Endothelial cell of umbilical vein (primary cell): ENCODE measurements at places on chromosomes 2 and 18. TPM values are rescaled to one million over a fixed set of nuclear protein-coding genes. Genes with fewer than 3 reads are reported as not detected.

The VIL1 gene
- polyA plus RNA-seq, result not detected in 2 replicates

The SIX3 gene
- polyA plus RNA-seq, result not detected in 2 replicates

The FLACC1 gene
- polyA plus RNA-seq, result 0.11 and 0.14 TPM in 2 replicates

The SOS1 gene
- polyA plus RNA-seq, result 22.2 and 27.6 TPM in 2 replicates

The IGFBP2 gene
- 261 and 387 TPM in 2 replicates for polyA plus RNA-seq

The AFF3 gene
- 0.03 and 0.06 TPM in 2 replicates for polyA plus RNA-seq

DNA sequence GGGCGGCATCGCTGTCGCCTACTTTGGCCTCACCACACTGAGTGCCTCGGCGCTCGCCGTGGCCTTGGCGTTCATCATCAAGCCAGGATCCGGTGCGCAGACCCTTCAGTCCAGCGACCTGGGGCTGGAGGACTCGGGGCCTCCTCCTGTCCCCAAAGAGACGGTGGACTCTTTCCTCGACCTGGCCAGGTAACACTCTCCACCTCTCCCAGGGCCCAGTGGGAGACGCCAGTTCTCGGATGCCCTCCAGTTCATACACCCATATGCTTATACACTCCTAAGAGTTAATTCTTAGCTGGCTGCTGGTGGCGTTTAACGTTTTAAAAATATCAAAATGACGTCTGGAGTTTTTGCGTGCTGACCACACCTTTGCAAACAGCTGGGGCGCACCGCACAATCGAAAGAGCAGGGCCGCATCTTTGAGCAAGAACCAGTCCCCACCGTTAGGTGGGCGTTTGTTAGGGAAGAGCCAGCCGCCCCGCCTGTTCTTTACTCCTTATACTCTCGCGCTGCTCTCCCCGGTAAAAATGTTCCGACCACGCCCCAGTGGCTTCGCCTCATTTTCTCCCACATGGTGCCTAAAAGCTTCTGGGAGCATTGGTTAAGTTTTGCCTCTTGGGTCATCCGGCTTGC is 899 bp downstream of the SLC1A4 start:
- peak; percentile 16 for DNase-seq

GRCh38 chr2:8412082-8412481 is 269.8 kb upstream of the ID2 start:
- no peak for DNase-seq

DNA sequence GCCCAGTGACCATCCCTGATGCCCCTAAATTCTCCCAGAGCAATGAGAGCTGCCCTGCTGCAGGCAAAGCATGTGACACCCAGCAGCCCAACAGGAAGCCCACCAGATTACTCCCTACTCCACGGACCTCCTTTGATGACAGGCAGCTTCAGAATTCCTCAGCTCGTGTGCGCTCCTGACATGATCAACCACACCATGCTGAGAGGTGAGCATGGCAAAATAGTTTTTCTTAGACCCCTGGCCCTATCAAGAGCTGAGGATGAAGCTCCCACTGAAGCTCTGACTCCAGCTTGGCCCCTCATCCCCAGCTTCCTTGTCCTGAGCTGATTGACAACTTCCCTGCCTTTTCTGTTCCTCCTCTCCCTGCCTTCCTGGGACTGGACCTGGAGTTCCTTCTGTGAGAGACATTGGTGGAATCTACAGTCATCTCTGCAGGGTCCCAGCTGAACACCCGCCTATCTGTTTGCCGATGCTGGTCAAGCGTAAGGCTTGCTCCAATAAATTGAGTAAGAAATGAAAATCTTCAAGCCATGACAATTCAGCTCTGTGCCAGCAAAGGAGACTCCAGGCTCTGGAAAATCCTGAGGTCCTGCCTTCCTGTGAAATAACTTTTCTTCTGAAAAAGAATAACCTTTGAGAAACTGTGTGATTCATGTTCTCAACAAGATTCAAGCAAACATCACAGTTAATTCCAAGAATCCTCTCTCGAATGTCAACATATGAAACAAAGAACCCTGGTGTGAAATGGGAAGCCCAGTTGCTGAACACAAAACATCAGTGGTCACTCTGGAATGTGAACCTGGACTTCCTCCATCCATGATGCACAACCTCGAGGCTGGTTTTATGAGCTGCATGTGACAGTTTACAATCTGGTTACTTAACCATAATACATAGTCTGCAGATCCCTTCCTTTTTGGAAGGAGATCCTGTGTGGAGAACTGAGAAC is 201.1 kb downstream of the SPP2 start:
- DNase-seq, result peak; percentile 91

DNA sequence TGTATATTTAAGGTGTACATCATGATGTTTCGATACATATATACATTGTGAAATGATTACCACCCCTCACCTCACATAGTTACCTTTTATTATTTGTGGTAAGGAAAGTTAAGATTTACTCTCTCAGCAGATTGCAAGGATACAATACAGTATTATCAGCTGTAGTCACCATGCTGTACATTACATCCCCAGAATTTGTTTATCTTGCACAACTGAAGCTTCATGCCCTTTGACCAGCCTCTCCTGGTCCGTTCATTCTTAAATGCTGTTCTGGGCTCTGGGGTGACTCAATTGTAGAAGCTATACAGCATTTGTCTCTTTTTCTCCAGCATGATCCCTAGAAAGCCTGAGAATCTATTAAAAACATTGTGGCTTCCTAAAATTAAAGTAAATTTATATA is 90.8 kb downstream of the PTPRM start:
- no peak for DNase-seq

DNA sequence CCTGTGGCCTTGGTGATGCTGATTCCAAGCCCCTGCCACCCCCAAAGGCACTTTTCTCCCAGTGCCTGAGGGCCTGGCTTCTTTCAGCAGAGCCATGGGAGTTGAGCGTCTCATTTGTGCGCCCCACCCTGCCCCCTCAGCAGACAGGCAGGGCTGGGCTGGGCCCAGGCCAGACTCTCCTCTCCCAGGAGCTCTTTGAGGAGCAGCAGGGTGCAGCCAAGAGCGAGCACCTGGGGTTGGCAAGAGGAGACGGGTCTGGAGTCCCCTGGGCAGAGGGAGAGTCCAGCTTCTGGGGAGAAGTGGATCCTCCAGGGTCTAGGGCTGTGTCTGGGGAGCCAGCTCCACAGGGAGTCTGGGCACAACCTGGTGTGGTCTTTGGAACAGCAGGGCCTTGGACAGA is 21.2 kb downstream of the NPPC start:
- DNase-seq, result no peak

GRCh38 chr2:10535703-10536102 is 87.6 kb upstream of the ODC1 start:
- no peak for DNase-seq

DNA sequence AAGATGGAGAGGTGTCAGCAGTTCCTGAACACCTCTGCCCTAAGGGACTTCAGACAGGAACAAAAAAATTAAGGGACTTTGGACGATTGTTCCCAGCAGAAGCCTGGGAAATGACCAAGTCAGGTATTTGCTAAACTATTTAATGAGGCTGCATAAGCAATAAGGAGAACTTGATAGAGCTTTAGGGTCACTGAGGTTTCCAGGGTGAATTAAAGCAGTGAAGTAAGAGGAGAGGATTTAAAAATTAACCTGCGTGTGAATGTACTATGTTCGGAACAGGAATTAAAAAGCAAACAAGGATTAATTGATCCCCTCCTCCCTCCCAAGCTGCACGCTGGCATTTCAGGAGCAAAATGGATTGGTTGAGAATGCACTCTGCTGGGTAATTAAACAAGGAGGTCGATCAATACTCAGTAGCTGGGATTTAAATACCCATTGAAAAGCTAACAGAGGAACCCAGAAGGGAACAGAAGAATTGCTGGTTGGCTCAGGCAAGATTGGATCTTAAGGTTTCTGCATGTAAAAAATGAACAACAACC is 157.2 kb downstream of the RNF152 start:
- no peak for DNase-seq

DNA sequence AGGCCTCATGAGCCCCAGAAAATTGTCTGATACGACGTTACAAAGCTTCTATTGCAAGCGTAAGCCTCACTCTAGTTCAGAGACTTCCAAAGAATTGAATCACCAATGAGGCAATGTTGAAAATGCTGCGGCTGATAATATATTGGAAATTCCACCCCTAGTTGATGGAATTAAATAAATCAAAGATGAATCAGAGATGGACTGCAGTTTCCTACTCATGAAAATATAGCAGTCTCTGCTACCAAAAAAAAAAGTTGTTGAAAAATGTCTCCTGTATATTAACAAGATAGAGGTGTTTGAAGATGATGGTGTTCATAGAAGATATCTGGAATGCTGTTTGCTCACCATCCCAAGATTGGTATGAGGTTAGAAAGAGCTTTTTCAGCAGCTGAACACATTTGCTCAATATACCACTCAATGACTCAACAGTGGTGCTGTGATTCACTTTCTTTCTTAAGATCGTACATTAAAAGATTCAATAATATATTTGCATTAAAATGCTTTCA is 99.8 kb upstream of the ARHGAP28 start:
- no peak for DNase-seq

GRCh38 chr2:24404491-24404921 is 44.2 kb upstream of the ITSN2 start:
- no peak for DNase-seq
